Anterior cingulate cortex (tissue), 58 donors: ENCODE measurements at places on chromosomes 4 and X.

GRCh38 chr4:25454476-25454875 lies 77.4 kb downstream of the ANAPC4 start:
- no peak for DNase-seq

GRCh38 chr4:156615066-156615531 lies 356.5 kb downstream of the PDGFC start:
- no peak for DNase-seq

GRCh38 chrX:134948333-134949241 lies 42.2 kb upstream of the SMIM10 start:
- DNase-seq: no peak

- no peak for DNase-seq
Measured at GRCh38 chr4:15525080-15525479, 55.4 kb downstream of the CC2D2A start.

DNA sequence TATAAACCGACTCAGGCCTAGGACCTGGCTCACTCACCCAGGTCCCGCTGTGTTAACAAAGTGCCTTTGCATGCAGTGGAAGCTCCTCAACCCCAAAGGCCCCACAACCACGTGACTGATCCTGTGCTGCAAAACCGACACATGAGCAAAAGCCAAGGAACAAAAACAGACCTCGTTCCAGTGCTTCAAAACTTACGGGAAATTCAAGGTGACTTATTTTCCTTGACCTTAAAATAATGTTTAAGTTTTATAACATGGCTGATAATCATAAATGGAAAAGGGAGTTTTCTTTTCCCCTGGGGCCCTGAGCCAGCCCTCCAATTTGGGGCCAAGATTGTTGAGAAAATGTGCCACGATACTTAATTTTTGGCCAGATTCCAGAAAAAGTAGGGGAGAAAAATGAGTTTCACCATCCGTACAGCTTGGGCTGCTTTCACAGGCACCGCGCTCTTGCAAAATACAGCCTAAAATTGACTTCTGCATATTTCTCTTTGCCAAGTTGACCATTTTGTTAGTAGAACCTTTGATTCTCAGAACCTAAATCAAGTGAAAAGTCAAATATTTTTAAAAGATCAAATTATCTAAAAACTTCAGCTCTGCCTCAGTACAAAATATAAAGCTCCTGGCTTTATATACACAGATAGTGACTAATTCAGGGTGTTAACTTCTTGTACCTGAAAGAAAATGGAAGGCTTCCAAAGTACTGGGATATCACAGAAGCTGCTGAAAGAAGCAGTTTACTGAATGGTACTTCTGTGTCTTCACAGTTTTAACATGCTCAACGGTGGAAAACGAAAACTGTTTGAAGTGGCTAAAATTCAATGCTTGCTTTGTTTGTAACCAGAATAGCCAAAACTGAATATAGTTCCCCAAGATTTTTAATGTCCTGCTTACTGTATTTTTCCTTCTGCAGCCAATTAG lies 93.8 kb downstream of the APBB2 start:
- no peak for DNase-seq

DNA sequence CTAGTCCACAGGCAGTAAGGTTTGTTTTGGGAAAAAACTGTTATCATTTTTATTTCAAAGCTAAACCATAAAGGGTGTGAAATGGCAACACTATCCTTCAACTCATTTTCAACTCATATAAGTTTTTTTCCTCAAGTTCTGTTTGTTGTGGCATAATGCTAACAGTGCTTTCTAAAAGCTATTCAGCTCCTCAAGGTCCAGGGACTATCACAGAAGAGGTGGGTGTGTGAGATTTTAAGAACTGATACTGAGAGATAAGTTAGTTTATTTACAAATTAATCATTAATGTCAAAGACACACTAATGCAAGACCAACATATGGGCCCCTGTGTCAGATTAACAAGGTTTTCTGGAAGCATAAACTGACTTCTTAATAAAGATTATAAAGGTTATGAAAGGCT lies 11.8 kb downstream of the UGT2B15 start:
- DNase-seq: no peak

GRCh38 chr4:36322921-36323354 lies 41.5 kb downstream of the DTHD1 start:
- DNase-seq: no peak

DNA sequence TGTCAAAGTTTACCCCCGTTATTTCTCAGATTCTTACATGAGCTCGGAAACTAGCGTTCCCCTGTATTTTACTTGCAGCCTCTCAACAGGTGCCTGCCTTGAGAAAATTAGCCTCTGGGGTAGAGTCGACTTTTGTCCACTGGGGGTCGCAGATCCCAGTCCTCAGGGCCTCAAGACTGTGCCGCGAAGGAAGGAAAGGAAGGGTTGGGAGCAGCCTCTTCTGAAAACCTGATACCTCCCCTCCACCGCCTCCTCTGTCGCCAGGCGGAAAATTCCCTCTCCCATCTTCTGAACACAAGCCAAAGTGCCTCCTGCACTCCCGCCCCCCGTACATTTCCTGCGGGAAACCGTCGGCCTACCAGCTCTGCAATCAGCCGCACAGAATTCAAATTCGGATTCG lies 44.4 kb upstream of the TMSB15B start:
- DNase-seq: peak; percentile 19

GRCh38 chr4:108270466-108271450 lies 102.0 kb upstream of the LEF1 start:
- DNase-seq: no peak

DNA sequence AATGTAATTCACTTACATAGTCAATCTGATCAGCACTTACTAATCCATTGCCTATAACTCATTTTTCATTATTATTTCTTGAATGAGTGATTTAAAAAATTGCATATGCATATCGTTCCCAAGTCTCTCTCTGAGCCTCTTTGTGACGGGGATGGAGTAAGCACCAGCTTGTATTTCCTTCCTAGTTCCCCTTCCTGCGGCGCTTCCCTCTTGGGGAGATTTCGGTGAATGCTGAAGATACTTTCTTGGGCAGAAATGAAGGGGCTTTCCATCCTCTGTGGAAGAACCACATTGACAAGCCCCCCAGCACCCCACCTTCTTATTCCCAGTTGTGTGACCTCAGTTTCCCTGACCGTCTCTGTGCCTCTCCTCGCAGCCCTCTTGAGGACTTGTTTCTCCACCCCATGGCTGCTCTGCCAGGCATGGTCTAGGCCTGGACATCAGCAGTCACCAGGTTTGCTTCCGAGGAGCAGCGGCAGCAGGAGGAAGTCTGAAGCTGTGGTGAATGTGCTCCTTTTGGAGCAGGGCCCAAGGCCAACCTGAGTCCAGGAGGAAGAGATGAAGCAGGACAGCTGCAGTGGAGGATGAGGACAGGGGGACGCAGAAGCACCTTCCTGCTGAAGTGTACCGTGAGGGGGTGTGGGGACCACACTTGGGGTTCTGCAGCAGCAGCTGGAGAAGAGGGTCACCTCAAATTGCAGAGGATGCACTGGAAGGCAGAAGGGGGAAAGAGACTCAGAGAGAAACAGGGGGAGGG lies 124.9 kb downstream of the IRF2 start:
- DNase-seq: no peak

DNA sequence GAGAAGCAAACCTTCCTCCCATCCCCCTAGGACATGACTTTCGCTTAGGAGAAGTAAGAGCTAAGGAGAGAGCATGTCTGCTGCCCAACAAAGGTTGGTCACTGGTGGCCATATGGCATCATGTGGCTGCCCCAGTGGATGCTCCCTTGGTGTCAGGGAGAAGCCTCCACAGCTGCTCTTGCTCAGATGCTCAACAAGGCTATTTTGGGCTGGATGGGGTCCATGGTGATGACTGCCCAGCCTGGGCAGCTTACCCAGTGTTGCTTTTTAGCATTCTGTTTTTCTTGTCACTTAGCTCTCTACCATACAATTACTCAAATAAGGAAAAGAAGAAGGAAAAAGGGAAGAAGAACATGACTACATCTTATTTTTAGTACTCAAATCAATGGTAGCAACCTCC lies 48.9 kb upstream of the PPARGC1A start:
- DNase-seq: peak; percentile 39

DNA sequence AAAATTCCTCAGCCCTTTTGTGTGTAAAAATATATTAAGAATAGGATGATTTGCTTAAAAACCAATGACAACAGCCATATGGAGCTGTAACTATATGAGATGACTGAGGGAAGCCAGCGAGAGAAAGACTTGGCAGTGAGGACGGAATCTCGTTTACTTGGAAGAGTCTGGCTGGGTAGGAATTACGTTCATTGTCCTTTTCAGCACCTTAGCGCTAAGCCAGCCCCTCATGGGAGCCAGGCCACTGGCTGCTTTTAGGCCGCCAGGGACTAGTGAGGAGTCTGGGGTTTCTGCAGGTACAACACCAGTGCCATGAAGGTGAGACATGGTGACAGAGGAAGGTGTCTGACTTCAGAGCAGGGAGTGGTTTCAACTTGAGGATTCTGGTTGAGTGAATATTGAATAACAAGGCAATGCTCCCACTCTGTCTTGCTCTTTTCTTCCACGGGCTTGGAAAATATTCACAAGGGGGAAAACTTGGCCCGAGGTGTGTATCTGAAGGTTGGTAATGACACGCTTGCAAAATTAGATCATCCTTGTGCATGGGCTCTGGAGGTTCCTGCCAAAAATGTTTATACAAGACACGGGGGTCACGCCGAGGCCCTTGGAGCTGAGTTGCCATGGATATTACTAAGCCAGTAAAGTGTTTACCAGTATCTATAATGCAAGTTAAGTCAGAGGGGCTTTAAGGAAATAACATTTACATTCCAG lies 17.4 kb downstream of the KLF3 start:
- DNase-seq: no peak

- no peak for DNase-seq
Measured at GRCh38 chr4:26863512-26863911, 2.9 kb downstream of the STIM2 start.

GRCh38 chrX:55815546-55815945 lies 98.0 kb downstream of the RRAGB start:
- DNase-seq: no peak

DNA sequence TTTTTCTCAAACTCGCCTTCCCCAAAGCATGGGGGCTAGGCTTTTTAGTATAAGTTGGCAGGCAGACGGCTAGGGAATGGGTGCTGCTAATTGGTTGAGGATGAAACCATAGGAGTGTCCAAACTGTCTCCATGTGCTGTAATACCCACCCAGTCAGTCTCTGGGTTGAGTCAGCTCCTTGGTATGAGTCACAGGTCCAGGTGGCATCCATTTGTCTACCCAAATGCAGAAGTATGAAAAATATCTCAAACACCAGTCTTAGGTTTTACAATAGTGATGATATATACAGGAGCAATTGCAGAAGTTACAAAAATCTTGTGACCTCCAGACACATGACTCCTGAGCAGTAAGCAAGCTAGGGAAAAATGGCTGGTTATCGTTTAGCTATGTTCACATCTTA lies 27.4 kb upstream of the CCSER1 start:
- no peak for DNase-seq

- no peak for DNase-seq
Measured at GRCh38 chr4:2334826-2335728, 73.2 kb upstream of the MXD4 start.

DNA sequence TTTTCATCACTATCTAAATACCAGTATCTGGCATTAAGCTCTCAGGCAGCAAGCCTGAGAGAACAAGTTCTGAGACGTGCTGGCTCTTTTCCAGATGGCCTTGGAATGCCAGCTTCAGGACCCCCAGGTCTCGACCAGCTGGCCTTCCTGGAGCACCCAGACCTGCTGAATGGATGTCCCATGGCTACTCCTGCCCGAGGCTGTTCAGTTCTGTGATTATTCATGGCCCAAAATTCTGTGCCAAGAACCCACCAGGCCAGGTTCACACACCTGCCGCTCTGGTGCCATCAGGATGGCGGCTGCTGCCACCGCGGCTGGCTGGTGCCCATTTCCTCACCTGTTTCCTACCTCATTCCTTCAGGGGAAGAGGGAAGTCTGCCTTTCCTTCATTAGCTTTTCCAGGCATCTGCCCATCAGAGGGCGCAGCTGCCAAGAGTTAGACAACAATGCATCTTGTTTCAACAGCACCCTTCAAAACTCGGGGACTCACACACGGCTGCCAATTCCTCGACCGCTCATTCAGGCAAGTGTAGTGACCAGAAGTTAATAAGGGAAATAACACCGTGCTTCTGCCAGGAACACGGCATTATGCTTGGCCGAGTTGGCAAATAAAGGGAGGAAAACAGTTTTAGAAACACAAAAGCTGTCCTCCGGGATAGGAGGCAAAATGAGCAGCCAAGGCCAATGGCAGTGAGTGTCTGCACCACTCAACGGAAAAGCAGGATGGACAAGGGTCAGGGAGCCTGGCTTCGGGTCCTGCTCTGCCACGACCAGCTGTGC lies 173.8 kb downstream of the NSUN7 start:
- peak; percentile 67 for DNase-seq

DNA sequence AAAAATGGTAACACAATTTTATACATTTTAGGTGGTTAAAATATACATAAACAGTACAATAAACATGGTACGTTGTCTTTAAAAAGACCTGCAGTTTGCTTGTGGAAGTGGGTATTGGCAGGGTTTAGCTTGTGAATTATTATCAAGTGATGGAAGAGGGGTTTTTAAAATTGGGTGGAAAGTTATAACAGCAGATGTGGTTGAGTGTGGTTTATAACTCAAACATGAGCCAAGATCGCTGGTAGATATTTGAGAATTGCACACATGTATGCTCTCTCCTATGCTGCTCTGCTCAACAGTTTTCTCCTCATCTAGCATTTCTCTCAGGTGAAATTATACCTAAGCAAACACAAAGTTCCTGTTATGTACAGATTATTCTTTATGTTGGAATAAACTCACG lies 14.0 kb downstream of the EPGN start:
- no peak for DNase-seq

DNA sequence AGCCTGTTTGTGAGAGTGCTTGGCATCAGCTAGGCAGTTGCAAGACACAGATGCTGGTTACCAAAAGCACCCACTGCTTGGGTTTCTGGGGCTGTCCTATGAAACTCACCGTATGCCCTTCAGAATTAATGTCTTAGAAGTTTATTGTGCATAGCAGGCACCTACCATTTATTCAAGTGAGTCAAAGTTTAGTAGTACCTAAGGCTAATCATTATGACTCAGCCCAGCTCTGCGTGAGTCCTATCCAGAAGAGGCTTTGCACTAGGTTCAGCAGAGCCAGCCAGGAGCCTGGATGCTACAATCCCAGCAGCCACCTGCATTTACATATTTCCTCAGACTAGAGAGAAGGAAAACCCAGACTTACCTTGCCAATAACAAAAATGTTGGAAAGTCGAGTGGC lies 4.2 kb downstream of the RPS4X start:
- DNase-seq: no peak

GRCh38 chrX:150833454-150834056 lies 64.9 kb downstream of the CD99L2 start:
- no peak for DNase-seq
